Small intestine (tissue), 16 donors: ENCODE measurements at places on chromosomes 1 and 21.

- no peak for DNase-seq
Observed at GRCh38 chr1:167462341-167462740, 56.0 kb downstream of the CD247 start.

- no peak for DNase-seq
Observed at GRCh38 chr1:91797164-91797563, 88.8 kb downstream of the TGFBR3 start.

- DNase-seq = no peak
Observed at GRCh38 chr1:71080230-71080738, 551 bp downstream of the ZRANB2 start.

DNA sequence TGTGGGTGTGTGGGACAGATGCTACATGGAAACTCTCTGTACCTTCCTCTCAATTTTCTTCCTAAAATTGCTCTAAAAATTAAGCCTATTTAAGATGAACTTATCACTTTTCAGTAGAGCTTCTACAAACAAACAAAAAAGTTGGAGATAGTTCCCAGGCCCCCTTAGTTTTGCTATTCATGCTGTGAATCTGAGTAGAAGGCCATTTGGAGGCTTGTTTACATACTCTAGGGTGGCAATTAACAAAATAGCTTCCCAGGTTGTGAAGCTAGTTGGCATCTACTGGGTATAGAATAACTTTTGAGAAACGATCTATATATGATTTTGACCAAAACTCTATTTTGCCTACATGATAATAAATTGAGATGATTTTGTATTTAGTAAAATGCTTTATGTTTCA is 541.4 kb upstream of the B3GALT2 start:
- DNase-seq = no peak

- no peak for DNase-seq
Observed at GRCh38 chr1:109242387-109242786, 7.0 kb upstream of the CELSR2 start.

- DNase-seq = no peak
Observed at GRCh38 chr1:8023995-8024313, 2.2 kb downstream of the ERRFI1 start.

- DNase-seq = peak; percentile 77
Observed at GRCh38 chr1:54254055-54254454, 54.1 kb downstream of the MRPL37 start.

DNA sequence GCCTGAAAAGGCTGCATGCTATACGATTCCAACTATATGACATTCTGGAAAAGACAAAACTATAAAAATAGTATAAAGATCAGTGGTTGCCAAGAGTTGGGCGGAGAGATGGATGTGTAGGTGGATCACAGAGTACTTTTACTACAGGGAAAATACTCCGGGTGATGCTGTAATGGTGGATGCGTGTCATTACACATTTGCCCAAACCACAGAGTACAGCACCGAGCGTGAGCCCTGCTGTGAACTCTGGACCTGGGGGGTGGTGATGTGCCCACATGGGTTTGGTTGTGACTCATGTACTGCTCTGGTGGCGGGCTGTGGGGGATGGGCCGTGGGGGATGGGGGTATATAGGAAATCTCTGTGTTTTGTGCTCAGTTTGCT is 162.7 kb upstream of the COL6A1 start:
- peak; percentile 21 for DNase-seq

- DNase-seq = no peak
Observed at GRCh38 chr21:15222707-15223106, 157.9 kb upstream of the NRIP1 start.

DNA sequence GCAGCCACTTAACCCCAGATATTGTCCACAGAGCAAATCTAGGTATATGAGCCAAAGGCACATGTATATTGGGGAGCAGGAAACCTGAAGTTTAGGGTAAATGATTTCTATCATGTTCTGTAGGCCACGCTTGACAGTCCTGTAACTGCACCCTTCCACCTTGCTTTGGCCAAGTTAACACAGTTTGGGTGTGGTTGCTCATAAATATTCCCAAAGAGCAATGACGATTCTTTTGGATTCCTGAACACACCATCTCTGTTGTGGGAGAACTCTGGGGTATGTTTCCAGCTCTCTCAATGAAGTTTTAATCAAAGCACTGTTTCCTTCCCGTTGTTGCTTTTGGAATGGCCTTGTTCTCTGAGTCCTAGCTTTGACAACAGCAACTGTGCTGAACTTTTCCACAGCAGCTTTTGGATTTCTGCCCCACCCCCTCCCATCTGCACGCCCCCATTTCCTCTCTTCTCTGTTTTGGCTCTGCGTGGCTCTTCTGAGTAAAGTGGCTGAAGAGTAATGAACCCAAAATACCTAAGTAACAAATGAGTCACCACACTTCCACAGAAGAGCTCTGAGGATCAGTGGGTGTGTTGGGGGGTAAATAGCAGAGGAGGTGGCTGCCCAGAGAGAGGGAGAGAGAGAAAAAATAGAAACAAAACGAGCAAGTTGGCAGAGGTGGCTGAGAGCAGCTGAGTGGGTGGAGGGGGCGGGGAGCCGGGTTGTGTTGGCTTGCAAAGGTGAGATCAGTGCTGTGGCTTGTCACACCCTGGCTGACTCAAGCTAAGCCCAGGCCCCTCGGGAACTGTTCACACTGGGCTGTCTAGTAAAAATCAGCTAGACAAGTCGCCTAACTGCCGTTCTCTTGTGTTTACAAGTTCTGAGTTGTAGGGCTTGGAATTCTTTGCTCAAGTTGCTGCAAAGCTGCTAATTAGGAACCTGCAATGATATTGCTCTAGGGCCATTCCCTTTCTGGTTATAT is 26.9 kb upstream of the RAP1A start:
- DNase-seq = peak; percentile 77

GRCh38 chr1:219177363-219177762 is 3.7 kb downstream of the LYPLAL1 start:
- DNase-seq = no peak

GRCh38 chr1:182634306-182635072 is 30.3 kb upstream of the RGS16 start:
- DNase-seq = no peak

DNA sequence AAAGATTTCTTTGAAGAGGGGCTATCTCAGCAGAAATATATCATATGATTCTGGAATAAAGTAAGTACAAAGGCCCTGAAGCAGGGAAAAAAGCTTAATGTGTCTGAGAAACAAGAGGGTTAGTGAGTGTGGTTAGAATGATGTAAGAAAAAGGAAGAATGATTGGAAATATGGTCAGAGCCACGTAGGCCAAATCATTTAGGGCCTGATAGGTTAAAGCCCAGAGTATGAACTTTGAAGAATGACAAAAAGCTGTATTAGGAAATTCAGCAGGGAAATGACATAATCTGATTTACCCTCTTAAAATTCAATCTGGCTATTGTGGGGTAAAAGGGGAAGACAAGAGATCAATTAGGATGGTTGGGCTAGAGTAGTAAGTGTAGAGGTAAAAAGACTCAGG is 69.0 kb upstream of the MUTYH start:
- no peak for DNase-seq

GRCh38 chr1:22275167-22275566 is 132.3 kb upstream of the WNT4 start:
- no peak for DNase-seq

DNA sequence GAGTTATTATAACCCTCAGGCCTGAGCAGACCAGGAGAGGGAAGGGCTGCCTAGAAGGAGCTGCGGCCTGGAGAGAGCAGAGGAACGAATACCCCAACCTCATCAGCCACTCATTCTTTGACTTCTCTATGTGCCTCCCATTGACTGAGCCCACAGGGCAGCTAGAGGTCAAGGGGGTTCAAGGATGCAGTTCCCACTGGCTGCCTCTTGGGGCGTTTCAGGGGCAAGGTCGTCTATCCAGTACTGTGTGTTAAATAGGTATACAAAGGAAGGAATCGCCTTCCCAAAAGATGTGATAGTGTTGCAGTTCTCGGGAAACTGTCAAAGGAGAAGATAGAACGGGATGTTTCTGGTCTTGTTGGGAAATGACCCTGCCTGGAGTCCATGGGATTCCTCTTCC is 250.6 kb downstream of the PRDM2 start:
- DNase-seq = peak; percentile 7
